Right ventricle myocardium inferior (tissue), 1 donor: ENCODE measurements at places on chromosomes 4 and X.

GRCh38 chr4:8709729-8710360, 117.3 kb downstream of the CPZ start:
- peak; percentile 30 for DNase-seq

DNA sequence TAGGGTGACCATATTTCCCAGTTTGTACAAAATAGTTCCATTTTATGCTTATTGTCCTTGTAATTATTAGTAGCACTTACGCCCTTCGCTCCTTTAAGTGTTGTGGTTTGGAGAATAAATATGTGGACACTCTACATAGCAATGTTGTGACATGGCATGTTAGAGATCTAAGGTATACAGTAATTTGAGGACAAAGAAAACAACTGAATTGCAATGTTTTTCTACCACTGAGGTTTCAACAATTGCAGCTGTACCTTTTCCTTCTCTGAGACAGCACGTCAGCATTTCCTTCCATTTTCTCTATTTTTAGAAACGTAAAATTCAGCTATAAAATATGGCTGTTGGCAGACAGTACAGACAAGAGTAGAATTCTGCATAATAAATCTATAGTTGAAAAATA, 323.1 kb downstream of the MAPK10 start:
- DNase-seq = no peak

DNA sequence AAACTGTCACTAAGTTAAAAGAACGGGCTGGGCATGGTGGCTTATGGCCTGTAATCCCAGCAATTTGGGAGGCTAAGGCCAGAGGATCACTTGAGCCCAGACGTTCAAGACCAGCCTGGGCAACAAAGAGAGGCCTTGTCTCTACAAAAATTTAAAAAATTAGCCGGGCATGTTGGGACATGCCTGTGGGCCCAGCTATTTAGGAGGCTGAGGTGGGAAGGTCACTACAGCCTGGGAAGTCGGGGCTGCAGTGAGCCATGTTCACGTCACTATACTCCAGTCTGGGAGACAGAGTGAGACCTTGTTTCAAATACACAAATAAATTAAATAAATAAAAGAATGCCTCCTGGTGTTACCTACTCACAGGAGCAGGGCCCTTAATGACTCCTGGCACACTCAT, 69.5 kb downstream of the APBB2 start:
- no peak for DNase-seq

- DNase-seq = no peak
These were observed 209.5 kb downstream of the PCDH7 start for GRCh38 chr4:30929649-30930048.

DNA sequence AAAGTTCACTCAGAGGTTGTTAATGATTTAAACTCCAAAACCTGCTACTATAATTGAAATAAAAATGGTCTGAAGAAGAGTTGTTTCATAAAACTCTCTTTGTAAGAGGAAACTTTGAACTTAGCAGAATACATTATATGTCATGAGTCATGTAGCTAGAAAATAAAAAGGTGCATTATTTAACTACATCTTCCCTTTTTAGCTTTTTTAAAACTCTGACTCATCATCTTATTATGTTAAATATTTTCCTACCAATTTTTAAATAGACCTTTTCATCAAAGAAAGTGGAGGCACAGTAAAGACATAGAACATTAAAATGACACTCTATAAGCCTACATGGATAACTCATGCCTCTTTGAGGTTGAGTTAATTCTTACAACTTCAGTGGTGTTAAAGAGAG, 1.2 kb upstream of the ZNF827 start:
- DNase-seq = no peak

- no peak for DNase-seq
These were observed 28.4 kb downstream of the KLF3 start for GRCh38 chr4:38692421-38692820.

- no peak for DNase-seq
These were observed 28.5 kb downstream of the PCDH19 start for GRCh38 chrX:100381619-100382018.

DNA sequence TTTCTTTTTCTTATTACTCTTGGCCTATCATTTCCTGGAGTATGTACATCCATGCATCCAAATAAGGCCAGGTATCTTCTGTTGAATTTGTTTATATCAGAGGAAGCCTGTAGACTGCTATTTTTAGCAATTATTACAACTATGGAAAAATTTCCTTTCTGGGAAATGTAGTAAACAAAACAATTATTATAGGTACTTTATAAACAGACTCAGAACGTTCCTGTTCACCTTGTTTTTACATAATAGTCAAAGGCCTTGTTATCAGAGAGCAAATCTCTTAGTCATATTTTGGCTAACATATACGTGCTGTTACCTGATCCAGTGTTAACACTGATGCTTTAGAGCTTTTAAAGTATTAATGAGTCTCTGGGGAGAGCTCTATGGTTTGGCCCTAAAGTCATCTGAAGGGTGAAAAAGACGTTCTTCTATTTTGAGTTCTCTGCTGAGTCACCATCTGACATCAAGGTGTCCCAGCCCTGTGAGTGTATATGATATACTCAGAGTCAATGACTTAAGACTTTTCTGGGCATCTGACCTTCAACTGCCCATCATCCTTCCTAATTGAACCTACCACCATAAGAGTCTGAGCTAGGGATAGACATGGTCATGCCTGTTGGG, 7.3 kb downstream of the SPARCL1 start:
- DNase-seq = no peak

GRCh38 chr4:79904331-79904730, 168.7 kb downstream of the ANTXR2 start:
- no peak for DNase-seq

DNA sequence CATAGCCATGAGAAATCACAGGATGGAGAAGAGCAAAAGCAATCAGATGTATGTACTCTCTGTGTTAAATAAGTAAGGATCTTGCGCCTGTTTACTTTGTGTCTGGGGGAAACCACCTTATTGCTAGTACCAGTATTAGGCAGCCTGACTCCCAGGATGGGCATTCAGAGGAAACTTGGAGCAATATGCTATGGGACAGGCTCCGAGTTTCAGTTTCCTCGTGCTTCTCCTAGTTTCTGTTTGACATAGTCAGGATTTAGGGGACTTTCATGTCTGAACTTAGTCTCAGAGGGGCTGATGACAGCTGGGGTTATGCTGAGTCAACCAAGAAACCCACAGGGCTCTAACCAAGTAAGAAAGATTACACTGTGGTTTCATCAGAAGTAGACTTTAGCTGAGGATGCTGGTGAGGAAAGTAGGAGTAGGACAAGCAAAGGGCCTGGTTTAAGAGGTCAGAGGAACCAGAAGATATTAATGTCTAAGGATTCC, 13.5 kb downstream of the NSUN7 start:
- no peak for DNase-seq

DNA sequence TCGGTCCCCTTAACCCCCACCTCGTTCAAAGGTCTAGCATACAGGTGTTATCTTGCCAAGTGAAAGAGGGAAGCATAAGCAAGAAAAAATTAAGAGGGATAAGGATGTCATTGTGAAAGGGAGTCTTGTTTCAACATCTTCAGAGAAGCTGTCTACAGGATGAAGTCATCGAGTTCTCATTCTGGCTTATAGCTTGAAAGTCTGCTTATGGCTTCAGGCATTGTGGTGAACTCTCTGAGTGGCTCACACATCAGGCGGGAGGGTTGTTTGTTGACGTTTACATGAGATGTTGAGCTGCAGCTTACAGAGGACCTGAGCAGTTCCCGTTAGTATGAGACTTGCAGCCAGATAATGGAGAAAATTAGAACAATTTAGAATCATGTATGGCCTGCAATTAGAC, 16.6 kb downstream of the MAGEA9B start:
- no peak for DNase-seq

DNA sequence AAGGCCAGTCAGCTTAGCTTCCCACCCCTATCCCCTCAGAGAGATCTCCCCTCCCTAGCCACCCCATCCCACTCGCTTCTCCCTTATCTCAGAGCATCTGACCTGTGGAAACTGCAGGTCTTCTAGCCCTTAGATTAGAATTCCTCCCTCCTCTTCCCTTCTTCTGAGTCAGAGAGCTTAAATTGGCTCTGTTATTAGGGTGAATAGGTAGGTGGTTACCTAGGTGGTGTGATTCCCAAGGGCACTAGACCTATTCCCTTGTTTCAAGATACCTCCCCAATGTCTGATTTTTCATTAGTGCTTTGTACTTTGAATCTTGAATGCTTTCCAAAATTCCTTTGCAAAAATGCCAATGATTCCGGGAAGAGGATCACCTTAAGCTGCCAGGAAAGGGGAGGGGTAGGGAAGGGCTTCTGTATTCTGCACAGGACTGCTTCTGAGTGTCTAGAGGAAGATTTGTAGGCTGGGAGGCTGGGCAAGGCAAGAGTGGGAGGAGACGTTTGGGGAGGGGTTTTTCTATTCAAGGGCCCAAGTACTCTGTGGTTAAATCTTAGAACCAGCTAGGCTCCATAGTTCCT, 24.5 kb upstream of the MSN start:
- no peak for DNase-seq

DNA sequence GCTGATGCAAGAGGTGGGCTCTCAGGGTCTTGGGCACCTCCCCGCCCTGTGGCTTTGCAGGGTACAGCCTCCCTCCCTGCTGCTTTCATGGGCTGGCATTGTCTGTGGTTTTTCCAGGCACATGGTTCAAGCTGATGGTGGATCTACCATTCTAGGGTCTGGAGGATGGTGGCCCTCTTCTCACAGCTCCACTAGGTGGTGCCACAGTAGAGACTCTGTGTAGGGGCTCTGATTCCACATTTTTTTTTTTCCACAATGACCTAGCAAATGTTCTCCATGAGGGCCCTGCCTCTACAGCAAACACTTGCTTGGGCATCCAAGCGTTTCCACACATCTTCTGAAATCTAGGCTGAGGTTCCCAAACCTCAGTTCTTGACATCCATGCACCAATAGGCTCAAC, 657.9 kb upstream of the CT83 start:
- no peak for DNase-seq

DNA sequence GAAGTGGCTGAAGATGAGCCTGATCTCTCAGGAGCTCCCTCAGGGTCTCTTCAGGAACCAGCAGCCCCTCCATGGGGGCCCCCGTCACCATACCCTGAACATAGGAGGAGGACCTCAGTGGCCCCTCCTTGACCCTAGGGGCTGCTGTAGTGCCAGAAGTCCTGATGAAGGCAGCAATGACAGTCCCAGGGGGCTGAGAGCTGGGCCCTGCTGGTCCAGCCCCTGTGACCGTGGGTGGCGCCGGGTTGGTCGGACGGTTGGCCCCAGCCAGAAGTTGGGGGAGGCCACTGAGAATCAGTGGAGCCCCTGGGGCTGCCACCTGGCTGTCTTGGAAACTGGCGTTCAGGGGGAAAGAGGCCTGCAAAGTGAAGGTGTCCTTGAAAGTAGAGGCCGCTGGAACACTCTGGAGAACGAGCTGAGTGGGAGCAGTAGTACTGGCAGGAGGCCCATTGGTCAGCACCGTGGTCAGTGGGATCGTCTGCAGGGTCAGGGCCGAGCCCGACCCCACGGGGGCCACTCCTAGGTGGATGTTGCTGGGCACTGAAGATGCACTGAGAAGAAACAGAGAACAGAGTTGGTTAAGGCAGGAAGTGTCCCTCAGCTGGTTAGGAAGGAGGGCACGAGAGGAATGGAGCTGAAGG, 43.2 kb downstream of the ELF4 start:
- DNase-seq = no peak

DNA sequence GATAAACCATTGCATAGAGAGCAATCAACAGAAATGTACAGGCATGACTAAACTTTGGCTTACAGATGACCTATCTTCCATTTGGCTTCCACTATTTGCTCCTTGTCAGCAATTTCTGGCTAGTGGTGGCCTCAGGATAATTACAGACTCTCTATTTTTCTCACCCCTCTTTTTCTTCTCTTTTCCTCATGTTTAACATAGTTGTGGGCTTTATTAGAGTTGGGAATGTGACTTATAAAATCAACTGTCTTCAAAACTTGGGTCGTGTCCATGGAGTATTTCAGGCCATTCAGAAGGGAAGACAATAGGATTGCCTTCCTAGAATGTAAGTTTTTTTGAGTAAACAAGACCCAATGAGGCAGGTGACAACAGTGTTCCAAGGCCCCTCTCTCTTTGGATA, 236.2 kb downstream of the FRAS1 start:
- DNase-seq = no peak

DNA sequence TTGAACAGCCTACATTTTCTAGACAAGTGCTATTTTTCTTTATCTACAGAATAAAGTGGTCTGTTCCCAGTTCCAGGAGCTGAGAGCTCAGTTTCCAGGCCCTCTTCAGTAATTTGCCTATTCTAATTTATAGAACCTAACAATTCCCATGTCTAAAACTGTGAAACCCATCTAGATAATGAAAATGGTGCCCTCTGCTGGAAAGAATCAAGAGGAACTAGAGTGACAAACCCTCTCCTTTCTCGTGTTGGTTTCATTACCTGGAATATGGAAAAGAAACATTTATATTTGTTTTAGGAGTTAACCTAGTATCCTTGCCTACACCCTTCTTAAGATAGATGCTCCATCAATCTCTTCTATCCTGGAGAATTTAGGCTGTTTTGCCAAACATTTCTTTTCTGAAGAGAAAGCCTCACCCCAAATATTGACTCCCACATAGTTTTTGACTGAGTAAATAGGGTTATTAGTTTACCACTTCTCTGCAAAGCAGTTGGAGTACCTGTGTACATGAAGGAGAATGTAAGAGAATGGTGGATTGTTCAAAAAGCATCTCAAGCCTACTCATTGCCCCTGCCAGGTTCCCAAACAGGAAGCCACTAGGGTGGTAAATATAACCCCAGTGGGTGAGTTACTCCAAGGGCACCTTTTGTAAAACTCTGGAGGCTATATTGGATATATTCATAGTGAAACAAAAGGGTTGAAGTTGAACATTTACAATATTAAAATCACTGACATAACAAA, 121.6 kb downstream of the RASL11B start:
- DNase-seq = no peak

GRCh38 chr4:104524591-104524990, 29.9 kb upstream of the CXXC4 start:
- DNase-seq = no peak

DNA sequence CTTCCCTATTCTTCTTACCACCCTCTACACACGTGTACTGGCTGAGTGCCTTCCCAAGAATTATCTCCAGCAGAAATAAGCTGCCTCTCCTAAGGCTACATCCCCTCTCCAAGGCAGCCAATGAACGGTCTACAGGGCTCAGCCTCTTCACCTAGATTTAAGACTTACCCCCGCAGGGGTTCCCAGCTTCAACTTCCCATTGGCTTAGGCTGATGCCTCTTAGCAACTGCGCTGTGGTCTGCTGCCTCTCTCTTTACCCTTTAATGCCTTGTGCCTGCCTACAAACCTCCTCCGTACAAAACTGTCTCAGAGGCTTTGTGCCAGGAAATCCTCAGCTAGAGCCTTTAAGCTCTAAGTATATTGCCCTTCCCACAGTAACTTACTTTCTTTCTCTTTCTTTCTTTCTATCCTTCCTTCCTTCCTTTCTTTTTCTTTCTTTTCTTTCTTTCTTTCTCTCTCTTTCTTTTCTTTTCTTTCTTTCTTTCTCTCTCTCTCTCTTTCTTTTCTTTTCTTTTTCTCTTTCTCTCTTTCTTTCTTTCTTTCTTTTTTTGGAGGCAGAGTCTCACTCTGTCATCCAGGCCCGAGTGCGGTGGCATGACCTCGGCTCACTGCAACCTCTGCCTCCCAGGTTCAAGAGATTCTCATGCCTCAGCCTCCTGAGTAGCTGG, 15.1 kb upstream of the PIGA start:
- DNase-seq = no peak
